Bone marrow (tissue), 2 donors: ENCODE measurements at places on chromosomes 1 and 21.

GRCh38 chr1:76868154-76868882 lies 1.0 kb downstream of the ST6GALNAC5 start:
- no peak for DNase-seq

DNA sequence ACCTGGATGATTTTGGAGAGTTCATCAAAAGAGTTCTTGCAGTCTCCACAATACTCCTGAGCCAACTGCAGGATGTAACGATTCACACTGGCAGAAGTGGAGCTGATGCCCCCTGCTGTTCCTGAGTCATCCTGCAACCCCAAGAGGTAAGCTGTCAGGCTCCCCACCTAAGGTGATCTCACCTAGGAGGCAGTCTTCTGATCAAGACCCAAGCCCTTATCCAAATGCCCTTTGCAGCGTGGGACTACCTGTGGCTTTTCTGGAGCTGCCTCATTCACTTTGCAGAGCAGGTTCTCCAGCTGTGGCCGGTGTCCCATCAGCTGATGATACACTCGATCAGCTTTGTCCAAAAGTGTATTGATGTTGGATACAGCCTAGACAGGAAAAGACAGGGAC lies 96.4 kb downstream of the UBR4 start:
- DNase-seq, result peak; percentile 10

- no peak for DNase-seq
These were observed 578.9 kb upstream of the NR5A2 start for GRCh38 chr1:199448646-199449045.

DNA sequence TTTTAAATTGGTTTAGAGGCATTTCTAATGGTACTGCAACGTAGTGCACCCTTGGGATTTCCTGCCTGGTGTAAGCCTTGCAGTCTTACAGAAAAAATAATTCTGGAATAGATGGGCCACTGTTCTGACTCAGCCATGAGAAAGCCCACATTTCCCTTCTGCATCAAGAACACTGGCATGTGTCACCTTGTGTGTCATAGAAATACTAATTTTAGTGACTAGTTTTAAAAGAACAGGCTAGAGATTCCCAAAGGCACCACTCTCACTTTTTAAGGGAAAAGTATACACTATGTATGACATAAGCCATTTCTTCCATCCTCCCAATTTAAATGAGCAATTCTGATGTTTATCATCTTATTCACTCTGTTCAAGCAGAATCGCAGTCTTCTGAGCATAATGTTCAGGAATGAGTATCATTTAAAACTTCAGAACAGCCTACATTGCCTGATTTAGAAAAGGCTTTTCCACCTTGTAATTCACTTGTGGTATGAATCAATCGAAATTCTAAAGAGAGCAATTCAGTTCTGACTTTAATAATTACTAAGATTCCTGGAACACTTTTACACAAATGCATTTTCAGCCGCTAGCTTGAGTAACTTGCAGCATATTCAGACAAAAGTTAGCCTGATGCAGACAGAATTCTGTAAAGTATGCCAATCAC lies 18.8 kb downstream of the RGS13 start:
- DNase-seq, result no peak

DNA sequence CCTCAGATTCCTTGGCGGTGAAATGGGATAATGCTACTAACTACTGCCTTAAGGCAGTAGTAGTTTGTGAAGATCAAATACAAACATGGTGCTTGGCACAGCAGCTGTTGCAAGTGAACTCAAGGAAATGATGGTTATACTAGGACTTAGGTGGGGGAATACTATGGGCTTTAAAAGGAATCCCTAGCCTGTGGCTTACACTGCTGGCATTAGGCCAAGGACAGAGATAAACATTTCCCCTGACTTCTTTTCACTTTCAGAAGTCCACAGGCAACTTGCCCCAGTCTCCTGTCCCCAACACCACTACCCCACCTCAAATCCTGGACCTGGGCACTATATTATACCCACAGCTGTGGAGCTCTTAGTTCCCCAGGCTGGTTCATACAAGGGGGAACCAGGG lies 13.1 kb upstream of the VAMP4 start:
- DNase-seq, result no peak

DNA sequence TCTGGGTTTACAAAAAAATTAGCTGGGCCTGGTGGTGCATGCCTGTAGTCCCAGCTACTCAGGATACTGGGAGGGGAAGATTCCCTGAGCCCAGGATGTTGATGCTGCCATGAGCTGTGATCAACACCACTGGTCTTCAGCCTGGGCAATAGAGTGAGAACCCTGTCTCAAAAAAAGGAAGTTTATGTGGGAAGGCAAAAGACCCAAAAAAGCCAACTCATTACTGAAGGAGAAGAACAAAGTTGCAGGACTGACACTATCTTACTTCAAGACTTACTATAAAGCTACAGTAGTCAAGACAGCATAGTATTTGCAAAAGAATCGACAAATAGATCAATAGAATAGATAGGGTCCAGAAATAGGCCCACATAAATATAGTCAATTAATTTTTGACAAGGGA lies 9.2 kb upstream of the PTGS2 start:
- peak; percentile 1 for DNase-seq

- DNase-seq, result peak; percentile 78
These were observed 1.1 kb upstream of the UBE2Q1 start for GRCh38 chr1:154559466-154560044.

DNA sequence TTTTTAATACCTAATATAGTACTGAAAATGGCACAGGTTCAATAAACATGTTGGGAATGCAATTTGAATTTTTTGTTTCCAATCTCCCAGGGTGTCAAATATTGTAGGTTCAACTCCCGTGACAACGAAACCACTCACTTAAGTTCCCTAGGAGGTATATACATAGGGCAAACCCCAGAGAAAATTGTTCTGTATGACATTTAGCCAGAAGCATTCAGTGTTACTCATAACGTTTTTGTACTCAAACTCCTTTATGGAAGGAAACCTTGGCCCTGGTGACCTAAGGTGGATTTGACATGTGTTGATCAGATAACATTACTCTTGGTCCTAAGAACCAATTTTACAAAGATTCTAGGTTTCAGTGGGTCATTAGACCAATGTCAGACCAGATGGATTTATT lies 110.6 kb downstream of the USP25 start:
- DNase-seq, result no peak

GRCh38 chr1:16177306-16177705 lies 21.4 kb upstream of the EPHA2 start:
- no peak for DNase-seq

DNA sequence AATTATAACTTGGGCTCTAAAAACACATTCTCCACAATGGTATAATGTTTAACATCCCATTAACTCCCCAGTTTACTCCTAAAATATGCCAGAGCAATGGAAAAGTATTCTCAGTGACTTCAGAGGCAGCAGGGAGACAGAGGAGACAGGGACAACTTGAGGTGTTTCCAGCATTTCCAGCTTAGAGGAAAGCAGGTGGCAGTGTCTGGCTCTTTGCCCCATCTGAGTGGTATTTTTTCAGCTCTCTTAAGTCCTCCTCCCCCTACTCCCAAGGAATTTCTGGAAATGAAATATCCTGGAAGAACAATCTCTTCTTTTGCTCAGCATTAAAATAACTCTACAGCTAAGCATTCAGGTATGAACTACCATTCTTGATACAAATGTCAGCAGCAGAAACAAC lies 10.8 kb upstream of the ERMAP start:
- no peak for DNase-seq

- no peak for DNase-seq
These were observed 25.8 kb upstream of the LPAR3 start for GRCh38 chr1:84918726-84919336.

GRCh38 chr1:77388661-77389060 lies 106.8 kb downstream of the AK5 start:
- DNase-seq, result no peak

DNA sequence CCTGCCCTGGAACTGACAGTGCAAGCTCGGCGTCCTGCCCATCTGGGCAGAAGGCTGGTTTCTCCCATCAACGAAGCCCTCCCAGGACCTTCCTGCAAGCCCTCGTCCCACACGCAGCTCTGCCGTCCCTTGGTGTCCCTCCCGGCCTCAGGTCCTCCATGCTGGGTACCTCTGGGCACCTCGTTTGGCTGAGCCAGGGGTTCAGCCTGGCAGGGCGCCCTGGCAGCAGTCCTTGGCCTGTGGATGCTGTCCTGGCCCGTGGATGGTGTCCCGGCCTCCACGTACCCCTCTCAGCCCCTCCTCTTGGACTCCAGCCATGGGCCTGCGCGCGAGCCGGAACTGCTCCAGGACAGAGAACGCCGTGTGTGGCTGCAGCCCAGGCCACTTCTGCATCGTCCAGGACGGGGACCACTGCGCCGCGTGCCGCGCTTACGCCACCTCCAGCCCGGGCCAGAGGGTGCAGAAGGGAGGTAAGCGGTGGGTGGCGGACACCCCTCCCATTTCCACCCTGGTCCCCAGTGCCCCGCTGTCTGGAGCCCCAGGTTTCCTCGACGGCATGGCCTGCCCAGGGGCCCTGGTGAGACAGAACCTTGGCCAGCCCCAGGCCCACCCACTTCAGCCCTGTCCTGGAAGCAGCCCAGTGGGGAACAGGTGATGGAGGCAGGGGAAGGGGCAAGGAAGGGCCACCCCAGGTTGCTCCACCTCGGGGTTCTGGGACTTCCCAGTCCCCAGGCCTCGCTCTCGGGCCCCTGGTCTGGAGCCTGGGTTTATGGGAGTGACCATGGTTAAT lies 3.5 kb downstream of the TNFRSF14 start:
- DNase-seq, result no peak

- peak; percentile 14 for DNase-seq
These were observed 2.2 kb upstream of the FBLIM1 start for GRCh38 chr1:15756143-15757015.

DNA sequence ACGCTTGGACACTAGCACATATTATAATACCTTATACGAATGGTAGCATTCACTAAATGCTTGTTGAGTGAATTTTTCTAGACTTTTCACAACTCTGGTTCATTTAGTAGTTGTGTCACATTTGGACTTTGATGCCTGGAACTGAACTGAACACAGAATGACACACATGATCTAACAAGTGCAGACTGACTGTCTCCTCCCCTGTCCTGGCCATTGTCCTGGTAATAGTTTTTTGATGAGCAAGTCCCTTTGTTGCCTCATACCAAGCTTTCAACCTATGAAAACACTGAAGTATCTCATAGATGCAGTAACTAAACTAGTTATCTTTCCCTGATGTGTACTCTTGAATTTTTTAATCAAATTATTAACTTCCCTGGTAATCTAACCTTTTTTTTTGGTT lies 66.4 kb downstream of the LRRC8D start:
- no peak for DNase-seq

- DNase-seq, result no peak
These were observed 934 bp downstream of the ASPM start for GRCh38 chr1:197145446-197146024.

DNA sequence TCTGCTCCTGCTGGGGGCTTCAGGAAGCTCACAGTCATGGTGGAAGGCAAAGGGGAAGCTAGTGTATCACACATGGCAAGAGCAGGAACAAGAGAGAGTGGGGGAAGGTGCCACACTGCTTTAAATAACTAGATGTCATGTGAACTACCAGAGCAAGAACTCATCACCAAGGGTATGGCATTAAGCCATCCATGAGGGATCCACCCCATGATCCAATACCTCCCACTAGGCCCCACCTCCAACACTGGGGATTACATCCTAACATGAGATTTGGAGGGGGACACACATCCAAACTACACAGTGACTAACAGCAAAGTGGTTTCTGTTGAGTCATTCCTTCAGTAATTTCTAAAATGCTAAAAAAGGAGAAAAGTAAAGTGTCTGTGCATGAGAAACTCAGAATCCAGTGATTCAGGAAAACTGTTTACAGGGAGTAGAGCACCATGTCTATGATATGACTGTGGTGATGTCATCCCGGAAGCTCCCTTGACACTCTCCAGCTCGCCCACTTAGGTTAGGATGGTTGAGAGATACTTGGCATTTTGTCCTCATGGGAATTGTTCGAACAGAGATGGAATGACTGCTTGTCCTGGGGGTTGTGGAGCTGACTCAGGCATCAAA lies 50.3 kb downstream of the CHD1L start:
- no peak for DNase-seq

- DNase-seq, result no peak
These were observed 327.6 kb downstream of the DPYD start for GRCh38 chr1:97593192-97593591.

- DNase-seq, result no peak
These were observed 213.3 kb upstream of the DAB1 start for GRCh38 chr1:57637155-57637554.

GRCh38 chr1:25832336-25833037 lies 12.7 kb downstream of the MTFR1L start:
- DNase-seq, result no peak

DNA sequence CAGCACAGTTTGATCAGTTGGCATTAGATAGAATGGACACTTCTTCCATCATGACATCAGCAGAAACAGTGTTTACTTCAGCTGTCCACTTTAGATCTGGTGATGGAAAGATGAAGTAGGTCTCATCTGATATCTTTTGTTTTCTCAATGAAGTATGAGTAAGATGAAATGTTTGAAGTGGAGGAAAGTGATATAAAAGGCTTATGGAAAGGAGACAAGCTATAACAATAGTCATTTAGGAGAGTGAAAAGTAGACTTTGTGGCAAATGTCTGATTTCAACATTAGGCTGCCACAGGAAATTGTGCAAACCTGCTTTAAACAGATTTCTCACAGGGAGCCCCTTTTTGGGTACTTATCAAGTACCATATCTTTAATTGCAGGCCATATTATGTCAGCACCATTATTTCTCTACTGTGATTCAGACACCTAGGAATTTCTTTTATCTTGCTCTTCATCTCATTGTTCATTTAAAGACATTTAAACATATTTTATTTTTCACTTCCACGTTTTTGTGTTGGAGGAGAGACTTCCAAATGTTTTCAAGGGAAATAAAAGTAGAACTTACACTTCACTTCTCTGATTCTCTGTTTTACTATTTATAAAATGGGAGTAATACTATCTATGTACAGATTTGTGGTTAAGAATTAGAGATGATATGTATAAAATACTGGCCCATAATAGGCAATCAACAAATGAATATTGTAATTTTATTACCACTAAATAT lies 18.1 kb downstream of the PDC start:
- DNase-seq, result no peak

DNA sequence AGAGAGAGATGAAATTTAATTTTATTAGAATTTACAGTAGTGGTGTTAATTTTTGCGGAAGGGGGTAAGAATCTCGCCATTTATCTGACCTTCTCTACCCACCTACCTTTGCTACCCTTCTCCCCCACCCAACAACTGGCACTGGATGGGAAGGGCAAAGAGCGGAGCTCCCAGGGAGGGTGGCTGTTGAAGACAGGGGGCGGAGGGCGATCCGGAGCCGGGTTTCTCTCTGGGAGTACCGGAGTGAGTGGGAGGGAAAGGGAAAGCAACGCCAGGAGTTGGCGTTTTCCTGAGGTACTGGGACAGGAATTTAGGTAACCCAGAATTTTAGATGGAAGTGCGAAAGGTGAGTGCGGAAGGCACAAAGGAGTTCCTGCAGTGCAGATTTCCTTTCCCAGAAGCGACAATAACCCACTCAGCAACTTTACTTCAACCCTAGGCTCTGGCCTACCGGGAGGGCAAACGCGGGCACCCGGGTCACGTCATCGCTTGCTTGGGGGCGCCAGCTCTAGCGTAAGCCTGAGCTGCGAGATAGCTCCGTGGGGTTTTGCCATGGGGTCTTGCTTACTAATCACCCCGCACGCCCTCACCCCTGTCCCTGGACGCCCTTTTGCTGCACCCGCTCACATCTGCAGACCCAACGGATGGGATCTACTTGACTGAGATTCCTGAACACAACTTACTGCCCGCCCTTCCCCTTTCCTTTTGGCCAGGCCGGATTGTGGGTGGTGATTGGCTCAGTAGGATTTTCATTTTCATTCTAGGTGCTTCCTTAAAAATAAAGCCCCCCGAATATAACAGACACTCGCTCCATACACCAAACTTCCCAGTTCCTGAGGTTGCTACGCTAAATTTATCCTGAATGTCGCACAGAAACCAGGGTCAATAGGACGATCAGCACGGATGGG lies 413.0 kb upstream of the ESRRG start:
- no peak for DNase-seq

- no peak for DNase-seq
These were observed 16.3 kb upstream of the SARS1 start for GRCh38 chr1:109197158-109198042.
